ENCODE measurements at places on chromosomes 6 and 20.

- DNase-seq = peak; percentile 59
These were observed 42.6 kb upstream of the SCML4 start for GRCh38 chr6:107866606-107867301.

- DNase-seq = no peak
These were observed 43.0 kb upstream of the CCR6 start for GRCh38 chr6:167079853-167080297.

- DNase-seq = peak; percentile 46
These were observed 4.7 kb downstream of the CITED2 start for GRCh38 chr6:139369568-139370282.

GRCh38 chr6:105892577-105893262 is 193.4 kb upstream of the PRDM1 start:
- DNase-seq = no peak

DNA sequence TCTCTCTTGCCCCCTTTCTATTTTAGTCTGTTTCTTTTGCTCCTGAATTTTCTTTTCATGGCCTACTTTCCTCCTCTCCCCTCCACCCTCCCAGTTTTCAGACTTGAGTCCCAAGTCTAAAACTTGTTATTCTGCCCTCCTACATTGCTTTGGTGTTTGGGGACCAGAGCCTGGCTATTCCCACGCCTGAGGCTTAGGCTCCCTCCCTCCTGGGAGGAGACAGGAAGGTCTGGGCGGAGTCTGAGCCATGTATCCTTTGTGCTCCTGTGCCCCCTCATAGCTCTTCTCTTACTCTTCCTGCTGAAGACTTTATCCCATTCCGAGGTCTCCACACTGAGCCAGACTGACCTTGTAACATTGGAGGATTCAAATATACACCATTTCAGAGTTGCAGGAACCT is 69.5 kb downstream of the DAAM2 start:
- no peak for DNase-seq

DNA sequence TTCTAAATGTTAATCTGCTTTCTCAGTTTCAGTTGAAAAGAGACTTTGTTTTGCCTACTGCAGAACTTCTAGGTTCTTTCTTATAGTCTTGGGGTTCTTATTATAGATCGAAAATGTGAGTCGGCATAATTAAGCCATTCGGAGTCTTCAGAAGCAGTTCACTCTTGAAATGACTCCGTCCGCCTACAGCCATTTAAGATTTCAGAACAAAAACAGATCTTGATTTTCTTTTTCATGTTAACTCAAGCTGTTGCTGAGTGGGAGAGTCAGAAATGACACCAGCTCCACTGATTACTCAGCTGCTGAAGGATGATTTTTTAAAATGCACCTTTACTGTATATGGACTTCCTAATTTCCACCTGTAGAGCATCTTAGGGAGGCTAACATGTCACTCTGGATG is 15.9 kb downstream of the PRDM1 start:
- no peak for DNase-seq

- DNase-seq = no peak
These were observed 3.3 kb downstream of the KCNS1 start for GRCh38 chr20:45097485-45098102.

GRCh38 chr6:130183271-130184222 is 39.2 kb downstream of the SAMD3 start:
- no peak for DNase-seq

- peak; percentile 89 for DNase-seq
These were observed 2.9 kb downstream of the EEF1A2 start for GRCh38 chr20:63495741-63496595.

GRCh38 chr20:33697129-33697528 is 10.9 kb upstream of the E2F1 start:
- DNase-seq = peak; percentile 52

Measured in AG08396 (cell line).